ENCODE measurements at places on chromosomes 2 and 18. TPM values are rescaled to one million over a fixed set of nuclear protein-coding genes. Genes with fewer than 3 reads are reported as not detected.

DNA sequence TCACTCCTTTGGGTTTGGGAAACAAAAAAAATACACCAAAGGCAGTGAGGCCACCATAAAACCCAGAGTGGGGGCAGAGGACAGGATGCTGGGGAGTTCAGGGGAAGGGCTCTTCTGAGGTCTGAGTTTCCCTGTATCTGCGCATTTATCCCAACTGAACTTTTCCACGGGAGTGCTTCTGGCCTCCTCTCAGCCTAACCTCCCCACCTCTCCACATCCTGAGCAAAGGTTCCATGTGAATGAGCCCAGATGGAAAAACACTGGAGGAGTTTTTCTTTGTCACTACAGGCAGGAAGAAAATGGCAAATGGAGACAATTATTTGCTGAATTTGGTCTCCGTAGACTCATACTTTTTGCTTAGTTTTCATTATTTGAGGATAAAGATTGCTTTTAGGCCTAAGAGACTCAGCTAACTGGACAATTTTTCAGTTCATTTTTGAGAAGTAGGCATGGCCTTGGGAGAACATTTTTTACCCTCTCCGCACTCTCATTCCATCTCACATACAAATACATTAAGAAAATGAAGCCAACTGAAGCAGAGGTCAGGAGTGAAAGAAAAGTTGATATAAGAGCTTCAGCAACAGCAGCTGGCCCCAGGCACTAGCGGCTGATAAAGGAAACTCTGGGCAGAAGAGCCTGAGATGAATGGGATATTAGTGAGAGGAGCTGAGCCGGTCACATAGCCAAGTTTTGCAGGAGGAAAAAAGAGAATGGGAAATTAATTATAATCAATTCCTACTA is 82.6 kb upstream of the CYP1B1 start:
- no peaks in the 10 kb centered on the region for H3K4me1 ChIP-seq
- no peak overlapping the region for H3K27ac ChIP-seq
- DNase-seq: no peak
- H3K36me3 ChIP-seq: no peaks in the 10 kb centered on the region

The ATP6V1C2 gene
- total RNA-seq: not detected

The MAP2 gene
- total RNA-seq: 71.1 TPM

The ZSWIM2 gene
- not detected for total RNA-seq

DNA sequence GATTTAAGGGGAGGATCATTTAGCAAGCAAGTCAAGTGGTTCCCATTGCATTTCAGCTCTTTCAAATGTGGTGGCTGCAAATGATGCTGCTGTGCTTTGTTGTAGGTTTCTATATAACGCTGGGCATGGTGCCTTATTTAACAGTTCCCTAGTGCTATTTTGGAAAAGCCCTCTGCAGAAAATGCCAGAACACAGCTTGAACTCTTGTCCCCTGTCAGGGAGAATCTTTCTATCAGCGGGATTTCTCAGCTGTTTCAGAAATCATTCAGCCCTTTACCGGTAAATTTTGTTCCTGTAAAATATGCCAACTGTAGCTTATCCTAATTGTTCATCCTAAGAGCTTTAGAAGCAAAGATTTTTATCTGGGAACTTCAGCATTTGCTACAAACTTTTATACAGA is 77.8 kb upstream of the DTNA start:
- H3K4me3 ChIP-seq: no peak overlapping the region
- no peak for DNase-seq
- H3K36me3 ChIP-seq: no peaks in the 10 kb centered on the region
- H3K27me3 ChIP-seq: no peaks in the 10 kb centered on the region
- H3K4me1 ChIP-seq: no peaks in the 10 kb centered on the region
- no peak overlapping the region for H3K27ac ChIP-seq

DNA sequence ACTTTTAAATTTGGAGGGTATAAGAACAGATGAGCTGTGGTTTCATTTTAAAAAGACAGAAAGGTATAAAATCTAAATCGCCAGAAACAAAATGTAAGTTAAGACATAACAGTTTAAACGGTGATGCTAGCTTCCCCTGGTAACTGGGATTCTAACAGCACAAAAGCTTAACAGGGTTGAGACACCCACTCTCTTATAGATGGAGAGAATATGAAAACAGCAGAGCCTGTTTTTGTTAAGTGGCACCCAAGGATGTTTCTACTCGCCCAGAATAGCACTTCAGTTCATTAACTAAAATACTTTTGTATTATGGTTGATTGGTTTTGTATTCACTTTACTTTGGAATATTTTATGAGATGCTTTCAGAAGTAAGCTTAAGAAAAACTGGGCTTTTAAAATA is 151.9 kb upstream of the RND3 start:
- no peak overlapping the region for H3K27ac ChIP-seq
- no peaks in the 10 kb centered on the region for H3K27me3 ChIP-seq
- no peak for DNase-seq
- H3K4me1 ChIP-seq: no peaks in the 10 kb centered on the region
- no peaks in the 10 kb centered on the region for H3K36me3 ChIP-seq

The CHN1 gene
- total RNA-seq: 14.0 TPM

The RGPD8 gene
- 5.0 TPM for total RNA-seq

The ZCCHC2 gene
- total RNA-seq: 12.0 TPM

- DNase-seq: no peak
- H3K36me3 ChIP-seq: no peaks in the 10 kb centered on the region
- peaks cover 97% of the 10 kb centered on the region for H3K27me3 ChIP-seq
- no peak overlapping the region for H3K27ac ChIP-seq
- no peaks in the 10 kb centered on the region for H3K4me1 ChIP-seq
- no peak overlapping the region for H3K4me3 ChIP-seq
Observed at GRCh38 chr18:13279181-13280069, 60.9 kb downstream of the LDLRAD4 start.

The CHPF gene
- 78.2 TPM for total RNA-seq
